ENCODE measurements at places on chromosomes 7 and 10.

GRCh38 chr7:128099204-128099671, 68.0 kb upstream of the LRRC4 start:
- DNase-seq: no peak

DNA sequence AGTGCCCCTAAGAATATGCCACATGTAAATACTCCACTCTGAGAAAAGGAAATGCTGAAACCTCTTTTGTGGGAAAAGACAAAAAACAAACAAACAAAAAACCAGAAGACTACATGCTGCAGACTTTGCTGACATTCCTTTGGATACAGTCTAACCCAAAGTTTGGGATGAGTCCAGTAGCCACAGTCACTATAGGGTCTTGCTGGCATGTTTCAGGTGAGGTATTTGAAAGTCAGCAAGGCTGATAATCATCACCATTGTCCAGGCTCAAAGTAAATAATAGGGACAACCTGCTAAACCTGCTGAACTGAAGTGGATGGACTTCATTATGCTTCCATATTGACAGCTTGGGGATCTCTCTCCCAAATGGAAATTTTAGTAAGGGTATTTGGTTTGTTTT, 1087.0 kb upstream of the LRRTM3 start:
- DNase-seq: no peak

DNA sequence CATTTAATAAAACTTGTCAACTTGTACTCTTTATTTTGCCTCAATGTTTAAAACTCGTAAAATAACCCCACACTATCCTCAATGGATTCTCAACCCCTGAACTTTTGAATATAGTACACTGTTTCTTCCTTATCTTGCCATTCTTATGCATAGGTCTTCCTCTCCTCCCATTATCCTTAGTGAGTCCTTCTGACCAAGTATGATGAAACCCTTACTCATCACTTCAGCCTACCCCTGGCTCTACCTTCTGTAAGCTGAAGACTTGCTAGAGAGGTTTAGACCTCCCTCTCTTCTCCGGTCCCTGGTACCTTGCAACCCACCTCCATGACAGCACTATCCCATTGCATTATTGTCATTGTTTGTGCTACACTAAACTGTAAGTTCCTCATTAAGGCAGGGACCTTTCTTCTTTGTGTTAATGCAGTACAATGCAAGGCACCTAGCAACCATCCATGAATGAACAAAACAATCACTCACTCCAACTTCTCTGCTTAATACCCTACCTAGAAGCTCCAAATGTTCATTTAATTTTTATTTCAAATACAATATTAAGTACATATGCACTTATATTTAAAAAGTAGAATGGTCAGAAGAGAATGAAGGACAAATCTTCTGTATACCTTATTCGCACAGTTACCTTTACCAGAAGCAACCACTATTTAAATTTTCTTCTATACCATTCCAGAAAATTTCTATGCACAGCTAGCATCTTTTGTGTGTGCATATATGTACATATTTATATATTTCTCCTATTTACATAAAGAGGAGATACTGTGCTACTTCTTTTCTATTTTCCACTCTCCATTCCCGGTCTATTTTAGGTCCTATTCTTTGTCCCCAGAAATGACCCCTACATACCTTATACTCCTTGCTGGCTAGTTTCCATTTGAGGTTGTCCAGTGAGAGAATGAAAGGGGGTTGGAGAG, 77.5 kb downstream of the SLC16A9 start:
- no peak for DNase-seq

DNA sequence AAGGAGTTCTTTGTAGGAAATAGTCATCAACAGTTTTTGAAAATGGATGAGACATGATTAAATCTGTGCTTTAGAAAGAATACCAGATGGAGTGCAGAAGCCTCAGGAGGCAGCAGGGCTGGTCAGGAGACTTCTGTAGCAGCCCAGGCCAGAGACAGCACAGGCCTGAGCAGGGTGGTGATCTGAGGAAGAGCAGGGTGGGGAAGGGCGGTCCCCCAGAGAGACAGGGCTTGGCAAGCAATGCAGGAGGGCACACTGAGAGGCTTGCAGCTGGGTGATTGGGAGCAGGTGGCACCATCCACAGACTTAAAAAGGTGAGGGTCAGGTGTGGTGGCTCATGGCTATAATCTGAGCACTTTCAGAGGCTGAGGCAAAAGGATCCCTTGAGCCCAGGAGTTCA, 4.3 kb upstream of the SMKR1 start:
- DNase-seq: no peak

DNA sequence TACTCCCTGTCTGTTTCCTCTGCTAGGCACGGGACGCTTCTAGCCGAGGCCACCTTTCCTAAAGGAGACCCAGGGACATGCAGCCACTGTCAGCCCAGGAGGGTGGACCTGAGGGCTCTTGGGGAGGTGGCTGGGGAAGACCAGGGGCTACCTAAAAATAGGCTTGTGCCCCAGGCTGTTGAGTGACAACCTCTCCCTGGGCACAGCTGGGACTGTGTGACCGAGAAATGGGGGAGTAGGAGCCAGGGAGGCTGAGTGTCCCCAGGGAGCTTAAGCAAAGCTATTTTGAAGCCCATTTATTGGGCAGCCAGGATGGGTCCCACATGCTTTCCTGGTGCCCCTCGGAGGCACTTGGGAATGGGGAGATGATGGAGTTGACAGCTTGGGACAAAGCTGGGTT, 63.8 kb downstream of the CALML3 start:
- DNase-seq: no peak

GRCh38 chr7:150404805-150405583, 25.9 kb downstream of the ZNF775 start:
- DNase-seq: peak; percentile 55

- DNase-seq: peak; percentile 5
Observed at GRCh38 chr7:121530227-121531174, 134.4 kb upstream of the FAM3C start.

- DNase-seq: no peak
Observed at GRCh38 chr7:2181077-2181854, 51.5 kb downstream of the MAD1L1 start.

DNA sequence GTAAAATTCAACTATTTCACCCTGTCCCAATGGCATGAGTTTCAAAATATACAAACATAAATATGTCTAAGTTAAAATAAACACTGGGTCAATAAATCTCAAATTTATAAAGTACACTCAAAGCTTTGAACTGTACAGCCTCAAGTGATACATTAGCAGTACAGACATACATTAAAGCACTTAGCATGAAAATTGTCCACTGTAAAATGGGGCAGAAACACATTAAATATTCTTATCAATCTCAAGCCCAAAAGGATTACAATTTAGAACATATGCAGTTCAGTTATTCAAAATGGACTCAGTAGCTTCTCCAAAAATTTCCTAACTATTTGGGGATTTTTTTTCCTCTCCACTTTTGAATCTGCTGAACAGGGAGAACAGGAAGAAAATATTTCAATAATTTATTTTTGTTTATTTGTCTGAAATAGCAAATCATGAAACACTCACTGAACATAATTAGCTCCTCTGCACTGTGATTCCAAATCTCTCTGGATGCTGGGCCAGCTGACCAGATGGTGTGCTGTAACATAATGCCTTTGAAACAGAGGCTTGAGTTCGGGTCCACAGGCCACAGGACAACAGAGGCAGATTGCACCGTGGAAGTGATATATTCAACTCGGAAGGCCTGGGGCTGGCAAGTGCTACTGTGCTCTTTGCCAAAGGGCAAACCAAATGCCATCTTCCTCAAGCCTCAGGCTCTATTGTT, 248.9 kb upstream of the LRRN3 start:
- no peak for DNase-seq

- DNase-seq: no peak
Observed at GRCh38 chr10:31413325-31413724, 94.3 kb downstream of the ZEB1 start.

Measured in stimulated activated CD8-positive, alpha-beta memory T cell treated with anti-CD3 and anti-CD28 coated beads, Interleukin-15, amount 100 ng/mL, for 24 hours (primary cell).